Renal cortical epithelial cell (primary cell): ENCODE measurements at places on chromosomes 12 and 14.

- DNase-seq, result peak; percentile 81
These were observed 1.3 kb downstream of the LRRK2 start for GRCh38 chr12:40225984-40226602.

DNA sequence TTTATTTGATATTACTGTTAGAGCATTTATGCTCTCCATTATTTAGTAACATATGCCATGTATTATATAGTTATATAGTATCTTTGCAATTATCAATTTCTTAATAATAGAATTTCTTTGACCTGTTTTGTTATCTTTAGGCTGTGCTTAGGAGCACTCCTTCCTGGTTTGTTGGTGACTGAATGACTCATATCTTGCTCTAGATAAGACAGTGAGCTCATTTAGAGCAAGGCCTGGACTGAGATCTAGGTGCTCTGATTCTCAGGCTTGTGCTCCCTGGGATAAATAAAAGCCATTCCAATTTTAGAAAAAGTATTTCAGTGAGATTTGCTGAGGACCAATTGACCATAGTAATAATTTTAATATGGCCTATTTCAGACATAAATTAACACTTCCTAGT lies 951.2 kb downstream of the FLRT2 start:
- peak; percentile 25 for DNase-seq

GRCh38 chr14:103155010-103155409 lies 31.7 kb downstream of the TNFAIP2 start:
- peak; percentile 86 for DNase-seq

GRCh38 chr12:95473231-95473883 lies 595 bp upstream of the METAP2 start:
- peak; percentile 60 for DNase-seq

DNA sequence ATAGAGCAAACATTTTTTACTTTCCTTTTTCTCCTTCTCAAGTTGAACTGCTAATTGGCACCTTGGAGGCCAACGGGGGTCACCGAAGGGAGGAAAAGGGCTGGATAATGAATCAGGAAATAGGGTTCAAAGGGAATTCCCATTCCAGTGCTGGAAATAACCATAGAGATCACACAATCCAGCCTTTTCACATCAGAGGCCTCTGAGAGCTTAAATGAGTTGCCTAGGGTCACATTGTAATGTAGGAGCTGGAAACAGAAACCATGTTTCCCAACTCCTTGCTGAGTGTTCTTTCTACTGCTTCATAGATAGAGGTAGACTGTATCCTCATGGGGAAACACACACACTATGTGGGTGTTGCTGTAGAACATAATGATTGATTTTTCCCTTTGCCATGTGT lies 60.6 kb upstream of the DDHD1 start:
- no peak for DNase-seq

GRCh38 chr14:96423446-96424108 lies 31.6 kb downstream of the AK7 start:
- no peak for DNase-seq

DNA sequence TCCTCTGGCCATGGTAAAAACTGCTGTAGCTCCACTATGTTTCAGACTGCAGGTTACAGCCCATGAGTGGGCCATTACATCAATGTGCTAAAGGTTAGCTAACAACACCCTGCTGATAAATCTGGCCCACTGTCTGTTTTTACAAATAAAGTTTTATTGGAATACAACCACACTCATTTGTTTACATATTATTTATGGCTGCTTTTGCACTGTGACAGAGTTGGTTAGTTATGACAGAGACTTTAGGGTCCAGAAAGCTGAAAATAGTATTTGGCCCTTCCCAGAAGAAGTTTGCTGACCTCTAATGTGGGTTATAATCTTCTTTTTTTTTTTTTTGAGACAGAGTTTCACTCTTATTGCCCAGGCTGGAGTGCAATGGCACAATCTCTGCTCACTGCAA lies 134.2 kb upstream of the PWP1 start:
- DNase-seq, result no peak
